ENCODE measurements at places on chromosomes 16 and 17.

DNA sequence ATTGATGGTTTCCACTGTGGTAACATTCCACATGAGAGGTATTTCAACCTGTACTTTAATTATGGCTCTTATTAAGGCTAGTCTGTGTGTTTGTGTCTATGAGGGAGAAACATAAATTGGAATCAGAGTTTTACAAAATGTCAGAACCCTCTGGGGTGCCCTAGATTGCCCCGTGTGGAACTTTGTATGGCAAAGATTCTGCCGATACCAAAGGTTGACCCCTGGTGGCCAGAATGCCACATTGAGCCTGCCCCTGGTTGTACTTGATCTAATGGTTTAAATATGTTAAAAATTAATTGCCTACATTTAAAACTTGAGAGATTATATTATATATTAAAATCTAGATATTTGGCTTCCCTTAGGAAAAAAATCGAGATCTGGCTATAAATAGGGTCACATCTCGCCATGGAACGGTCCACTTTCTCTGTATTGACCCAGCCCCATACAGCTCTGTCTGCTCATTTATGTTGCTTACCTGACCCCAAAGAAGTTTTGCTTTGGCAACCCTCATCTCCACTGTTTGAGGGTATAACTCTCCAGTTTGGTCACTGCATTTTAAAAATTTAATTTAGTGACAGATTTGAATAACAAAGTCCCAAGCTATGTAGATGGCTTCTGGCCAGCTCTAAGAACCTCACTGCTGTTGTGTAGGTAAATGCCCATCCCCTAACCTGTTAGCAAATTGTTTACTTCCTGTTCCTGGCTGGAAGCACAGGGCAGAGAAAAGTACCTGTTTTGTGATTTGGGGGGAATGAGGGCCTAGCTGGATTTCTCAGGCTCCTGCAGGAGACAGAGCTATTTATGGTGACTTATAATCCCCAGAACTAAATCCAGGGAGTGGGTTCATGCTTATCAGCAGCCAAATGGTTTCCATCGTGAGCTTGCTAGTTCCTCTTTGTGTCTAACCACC, 95.0 kb downstream of the PLCG2 start:
- no peak for DNase-seq

- no peak for DNase-seq
These were observed 18.7 kb downstream of the MPRIP start for GRCh38 chr17:17060930-17061329.

GRCh38 chr16:56316545-56316944, 108.8 kb downstream of the AMFR start:
- no peak for DNase-seq

DNA sequence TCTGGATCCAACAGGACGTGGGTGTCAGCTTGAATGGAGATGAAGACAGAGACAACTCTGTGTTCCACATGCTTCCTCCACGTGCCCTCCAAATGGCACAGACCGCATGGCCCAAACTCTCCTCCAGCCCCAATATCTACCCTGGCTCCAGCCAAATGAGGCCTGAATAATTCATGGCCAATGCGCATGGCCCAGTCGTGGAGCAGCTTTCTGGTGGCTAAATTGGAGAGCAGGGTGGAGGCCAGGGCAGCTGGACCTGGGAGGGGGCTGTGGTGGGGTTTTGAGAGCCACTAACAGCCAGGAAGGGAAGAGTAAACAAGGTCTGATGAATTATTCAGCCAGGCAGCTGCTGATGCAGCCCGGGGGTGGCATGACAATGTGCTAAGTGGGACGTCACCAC, 96.7 kb upstream of the TMEM132E start:
- DNase-seq: no peak

- DNase-seq: no peak
These were observed 3.0 kb downstream of the KRT31 start for GRCh38 chr17:41394254-41394996.

GRCh38 chr16:71709229-71709781, 15.2 kb downstream of the PHLPP2 start:
- no peak for DNase-seq

DNA sequence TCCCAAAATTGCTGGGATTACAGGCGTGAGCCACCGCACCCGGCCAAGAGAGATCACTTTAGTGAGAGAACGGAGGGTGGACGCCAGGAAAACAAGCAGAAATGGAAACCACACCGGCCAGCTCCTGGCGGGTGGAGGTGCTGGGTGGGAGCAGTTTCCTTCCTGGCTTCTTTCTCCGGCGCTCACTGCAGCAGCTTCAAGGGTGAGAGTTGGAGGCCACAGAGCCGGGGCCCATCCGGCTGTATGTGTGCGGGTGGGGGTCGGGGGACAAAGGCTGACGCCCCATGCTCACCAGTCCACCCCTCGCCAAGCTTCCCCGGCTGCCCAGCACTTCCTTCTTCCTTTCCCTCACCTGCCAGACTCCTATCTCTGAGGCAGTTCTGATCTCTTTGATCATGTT, 13.5 kb upstream of the BHLHA9 start:
- no peak for DNase-seq

DNA sequence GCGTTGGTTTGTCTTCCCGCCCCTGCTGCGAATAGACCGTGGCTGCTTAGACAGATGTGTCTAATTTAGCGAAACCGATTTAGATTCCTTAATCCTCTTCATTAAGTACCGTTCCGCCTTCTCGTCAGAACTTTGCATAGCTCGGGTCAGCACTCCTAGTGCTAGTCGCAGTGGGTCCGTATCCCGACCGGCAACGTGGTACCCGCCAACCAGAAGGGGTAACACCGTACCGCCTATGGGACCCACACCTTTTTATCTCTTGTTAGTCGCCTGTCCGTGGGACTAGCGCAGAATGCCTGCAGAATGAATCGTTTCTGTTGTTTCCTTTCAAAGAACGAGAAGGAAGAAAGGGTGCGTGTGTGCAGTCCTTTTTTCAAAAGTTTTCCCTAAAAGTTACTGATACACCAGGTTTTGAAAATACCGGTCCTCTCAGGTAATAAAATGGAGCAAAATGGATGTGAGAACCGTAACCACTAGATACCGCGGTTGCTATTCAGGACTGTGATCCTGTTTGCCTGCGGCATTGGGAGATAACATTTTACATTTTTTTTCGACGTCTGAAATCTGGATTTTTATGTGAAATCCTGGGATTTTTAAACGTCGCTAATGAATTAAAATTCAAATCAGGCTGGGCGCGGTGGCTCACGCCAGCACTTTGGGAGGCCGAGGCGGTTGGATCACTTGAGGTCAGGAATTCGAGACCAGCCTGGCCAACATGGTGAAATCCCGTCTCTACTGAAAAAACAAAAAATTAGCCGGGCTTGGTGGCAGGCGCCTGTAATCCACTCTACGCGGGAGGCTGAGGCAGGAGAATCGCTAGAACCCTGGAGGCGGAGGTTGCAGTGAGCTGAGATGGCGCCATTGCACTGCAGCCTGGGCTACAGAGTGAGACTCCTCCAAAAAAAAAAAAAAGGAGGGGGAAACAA, 998 bp upstream of the SRSF1 start:
- DNase-seq: no peak

GRCh38 chr16:26701243-26701886, 365.4 kb upstream of the C16orf82 start:
- DNase-seq: no peak

DNA sequence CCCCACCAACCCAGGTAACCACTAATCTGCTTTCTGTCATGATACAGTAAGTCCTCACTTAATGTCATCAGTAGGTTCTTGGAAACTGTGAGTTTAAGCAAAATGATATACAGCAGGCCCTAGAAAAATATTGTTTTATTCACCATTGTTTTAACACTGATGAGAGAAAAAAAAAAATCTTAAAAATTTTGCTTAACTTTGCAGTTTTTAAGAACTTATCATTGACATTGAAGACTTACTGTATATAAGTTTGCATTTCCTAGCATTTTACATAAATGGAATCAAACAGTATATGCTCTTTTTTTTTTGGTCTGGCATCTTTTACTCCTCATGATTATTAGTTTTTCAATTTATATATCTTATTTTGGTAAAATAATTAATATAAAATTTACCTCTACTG, 19.5 kb upstream of the CLTC start:
- no peak for DNase-seq

- no peak for DNase-seq
These were observed 349.2 kb upstream of the HSBP1 start for GRCh38 chr16:83458612-83459011.

DNA sequence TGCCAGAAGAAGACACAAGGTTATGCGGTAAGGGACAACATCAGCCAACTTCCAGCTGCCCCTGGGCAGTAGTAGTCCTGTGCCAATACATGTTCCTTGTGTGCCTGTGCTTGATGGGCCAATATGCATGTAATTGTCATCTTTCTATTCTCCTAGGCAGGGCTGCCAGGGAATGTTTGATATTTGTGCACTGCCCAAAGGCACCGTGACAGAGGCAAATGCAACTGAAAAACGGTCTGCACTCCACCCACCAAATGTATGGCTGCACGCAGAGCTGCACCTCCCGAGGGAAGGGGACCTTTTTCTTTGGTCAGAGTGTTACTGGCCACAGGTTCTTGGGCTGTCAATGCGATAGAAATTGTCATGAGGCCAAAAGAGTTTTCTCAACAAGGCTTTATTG, 207.1 kb downstream of the LGALS9B start:
- no peak for DNase-seq

- DNase-seq: no peak
These were observed 3.4 kb upstream of the PPP1R9B start for GRCh38 chr17:50153650-50154575.

DNA sequence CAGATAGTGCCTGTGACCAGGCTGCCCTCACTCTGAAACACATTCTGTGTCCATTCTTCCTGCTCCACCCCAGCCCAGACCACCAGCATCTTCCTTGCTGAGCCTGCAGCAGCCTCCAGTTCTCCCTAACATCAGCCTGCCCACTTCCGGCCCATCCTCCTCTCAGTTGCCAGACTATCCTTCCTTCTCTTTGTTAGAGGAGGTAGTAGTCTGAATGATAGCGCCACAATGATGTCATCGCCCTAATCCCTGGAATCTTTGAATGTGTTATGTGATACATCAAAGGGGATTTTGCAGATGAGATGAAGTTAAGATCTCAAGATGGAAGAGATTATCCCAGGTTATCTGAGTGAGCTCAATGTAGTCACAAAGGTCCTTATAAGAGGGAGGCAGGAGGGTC, 3.2 kb upstream of the ZDHHC1 start:
- no peak for DNase-seq

DNA sequence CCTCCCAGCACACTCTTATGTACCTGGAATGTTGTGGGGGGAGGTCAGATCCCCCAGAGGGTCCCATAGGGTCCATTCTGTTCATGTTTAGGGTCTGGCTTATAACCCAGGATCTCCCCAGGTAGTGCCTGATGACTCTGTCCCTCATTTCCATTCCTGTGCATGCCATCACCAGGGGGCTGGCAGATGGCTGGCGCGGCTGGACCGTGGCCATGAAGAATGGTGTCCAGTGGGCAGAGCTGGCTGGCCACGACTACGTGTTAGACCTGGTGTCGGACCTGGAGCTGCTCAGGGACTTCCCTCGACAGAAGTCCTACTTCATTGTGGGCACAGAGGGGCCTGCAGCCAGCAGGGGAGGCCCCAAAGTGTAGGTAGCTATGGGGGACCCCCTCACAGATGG, 35.0 kb upstream of the ALKBH5 start:
- no peak for DNase-seq

DNA sequence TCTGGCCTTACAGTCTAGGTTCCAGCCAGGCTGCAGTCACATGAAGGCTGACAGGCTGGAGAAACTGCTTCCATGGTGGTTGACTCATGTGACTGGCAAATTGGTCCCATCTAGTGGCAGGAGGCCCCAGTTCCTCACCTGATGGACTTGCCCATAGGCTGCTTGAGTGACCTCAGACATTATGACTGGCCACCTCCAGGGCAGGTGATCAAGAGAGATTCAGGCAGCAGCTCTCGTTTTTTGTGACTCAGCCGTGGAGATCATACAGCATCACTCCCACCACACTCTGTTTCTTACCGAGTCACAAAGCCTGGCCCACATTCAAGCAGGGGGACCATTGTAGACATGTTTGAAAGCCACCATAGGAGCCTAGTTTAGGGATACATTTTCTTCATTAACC, 34.5 kb downstream of the SIAH1 start:
- DNase-seq: no peak

Data from COR-L47 (cell line).